HuH-7 (cell line): ENCODE measurements at places on chromosomes 1 and 21.
A peak's percentile ranks its signal among the peaks of the same experiment; 100 is the strongest.

- DNase-seq = no peak
Observed at GRCh38 chr1:218948446-218948845, 225.2 kb upstream of the LYPLAL1 start.

DNA sequence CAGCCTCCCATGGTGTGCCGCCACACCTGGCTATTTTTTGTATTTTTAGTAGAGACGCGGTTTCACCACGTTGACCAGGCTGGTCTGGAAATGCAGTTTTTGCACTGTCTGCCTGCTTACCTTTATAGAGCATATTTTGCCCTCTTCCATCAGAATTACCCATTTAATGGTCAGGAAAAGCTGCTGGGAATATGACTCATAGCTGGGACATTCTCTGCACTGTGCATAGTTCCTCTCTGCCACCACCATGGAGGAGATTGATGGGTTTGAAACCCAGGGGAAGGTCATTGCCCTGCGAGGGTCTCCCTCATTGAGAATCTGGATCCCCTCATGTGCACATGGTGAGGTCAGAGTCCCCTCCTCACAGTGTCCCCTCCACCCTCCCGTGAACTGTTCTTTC lies 32.1 kb downstream of the MX1 start:
- DNase-seq = no peak

DNA sequence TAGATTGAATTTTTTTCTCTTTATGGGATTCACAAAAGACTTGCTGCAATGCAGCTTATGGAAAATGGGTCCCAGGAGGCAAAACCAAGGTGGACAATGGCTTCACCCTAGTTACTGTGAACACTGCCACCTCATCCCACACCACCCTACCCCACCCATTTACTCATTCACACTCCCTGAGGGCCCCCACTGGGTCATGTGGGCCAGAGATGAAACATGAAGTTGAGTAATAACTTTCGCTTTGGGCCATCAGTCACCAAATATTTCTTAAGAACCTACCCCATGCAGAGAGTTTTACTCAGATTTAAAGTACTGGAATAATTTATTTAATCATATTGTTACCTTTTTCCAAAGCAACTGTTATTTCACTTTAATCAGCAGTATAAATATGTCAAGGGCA lies 191.8 kb downstream of the TPR start:
- DNase-seq = no peak

DNA sequence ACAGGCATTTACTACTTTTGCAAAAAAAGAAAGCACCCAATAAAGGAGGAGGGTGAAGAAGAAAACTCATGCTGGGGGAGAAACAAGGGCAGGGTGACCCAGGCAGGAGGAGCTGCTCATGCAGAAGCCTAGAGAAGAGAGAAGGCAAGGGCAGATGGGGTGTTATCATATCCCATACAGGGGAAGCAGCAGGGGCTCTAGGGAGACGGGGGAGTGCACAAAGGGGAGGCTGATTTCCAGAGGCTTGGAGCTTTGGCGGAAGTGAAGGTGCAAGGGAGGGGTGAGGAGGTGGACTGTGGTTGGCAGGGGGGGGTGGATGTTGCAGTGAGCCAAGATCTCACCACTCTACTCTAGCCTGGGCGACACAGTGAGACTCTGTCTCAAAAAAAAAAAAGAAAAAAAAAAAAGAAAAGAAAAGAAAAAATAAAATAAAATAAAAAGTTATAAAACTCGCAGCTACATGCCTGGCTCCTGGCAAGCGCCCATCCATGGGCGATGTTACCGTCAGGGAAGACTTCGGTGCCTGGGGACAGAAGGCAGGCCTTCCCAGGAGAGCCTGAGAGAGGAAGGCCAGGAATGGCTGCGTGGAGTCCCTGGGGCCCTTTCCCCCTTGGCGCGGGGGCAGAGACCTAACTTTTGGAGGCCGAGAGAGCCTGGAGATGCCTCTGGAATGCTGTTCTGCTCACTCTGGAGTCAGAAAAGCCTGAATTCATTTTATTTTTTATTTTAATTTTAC lies 3.3 kb upstream of the FCN3 start:
- no peak for DNase-seq

DNA sequence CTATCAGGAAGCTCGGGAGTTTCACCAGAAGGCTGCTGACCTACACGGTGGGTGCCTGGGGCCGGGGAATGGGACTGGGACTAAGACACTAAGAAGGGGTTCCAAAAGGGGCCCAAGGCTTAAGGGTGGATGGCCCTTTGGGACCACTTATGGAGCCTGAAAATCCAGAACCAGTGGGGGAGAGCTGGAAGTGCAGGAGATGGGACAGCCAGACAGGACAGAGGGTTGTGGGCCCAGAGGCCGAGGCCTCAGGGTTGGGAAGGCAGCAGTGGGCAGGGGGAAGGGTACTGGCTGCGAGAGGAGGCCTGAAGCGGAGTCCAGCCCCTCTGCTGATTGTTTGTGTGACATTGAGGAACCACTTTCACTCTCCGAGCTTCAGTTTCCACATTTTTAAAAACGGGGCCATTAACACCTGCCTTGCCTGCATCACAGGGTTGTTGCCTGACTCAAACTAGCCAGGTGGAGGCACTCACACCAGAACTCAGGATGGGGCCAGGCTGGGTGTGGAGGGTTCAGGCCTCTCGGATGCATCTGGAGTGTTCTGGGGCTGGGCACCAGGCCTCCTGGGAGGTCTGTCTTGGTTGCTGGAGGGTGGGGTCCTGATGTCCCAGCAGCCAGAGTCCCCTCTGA lies 3.0 kb downstream of the TTC24 start:
- no peak for DNase-seq

DNA sequence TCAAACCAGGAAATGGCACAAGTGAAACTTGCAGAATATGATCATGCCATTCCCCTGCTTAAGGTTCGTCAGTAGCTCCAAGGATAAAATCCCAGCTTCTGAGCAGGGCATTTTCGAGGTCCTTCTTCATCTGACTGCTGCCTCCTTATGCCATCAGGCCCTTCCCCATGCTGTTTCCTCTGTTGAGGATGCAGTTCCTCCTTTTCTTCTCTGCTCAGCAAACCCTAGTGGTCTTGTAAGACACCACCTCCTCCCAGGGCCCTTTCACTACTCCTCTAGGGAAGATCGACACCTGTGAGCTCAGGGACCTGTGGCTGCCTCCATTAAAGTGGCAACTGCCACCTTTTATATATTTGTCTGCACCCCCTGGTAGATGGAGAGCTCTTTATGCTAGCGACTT lies 62.1 kb upstream of the JUN start:
- DNase-seq = no peak

GRCh38 chr21:15729674-15730483 lies at the start of gene USP25:
USP25 (plus strand) TSS chr21:15729982; CDS start chr21:15730394, 412 bp downstream.
- peak; percentile 87 for DNase-seq

GRCh38 chr1:184802354-184803179 lies 47.9 kb upstream of the EDEM3 start:
- DNase-seq = no peak

GRCh38 chr1:12485231-12486058 lies 132.6 kb downstream of the DHRS3 start:
- no peak for DNase-seq
